Renal cortex interstitium (tissue), 15 donors: ENCODE measurements at places on chromosomes 12 and 14. TPM values are rescaled to one million over a fixed set of nuclear protein-coding genes. Genes with fewer than 3 reads are reported as not detected.

Gene OR6C2
- polyA plus RNA-seq: not detected

- no peak for DNase-seq
Observed at GRCh38 chr12:64756376-64756775, 2.8 kb downstream of the GNS start.

Gene TMPRSS12
- polyA plus RNA-seq: 0.09 TPM

DNA sequence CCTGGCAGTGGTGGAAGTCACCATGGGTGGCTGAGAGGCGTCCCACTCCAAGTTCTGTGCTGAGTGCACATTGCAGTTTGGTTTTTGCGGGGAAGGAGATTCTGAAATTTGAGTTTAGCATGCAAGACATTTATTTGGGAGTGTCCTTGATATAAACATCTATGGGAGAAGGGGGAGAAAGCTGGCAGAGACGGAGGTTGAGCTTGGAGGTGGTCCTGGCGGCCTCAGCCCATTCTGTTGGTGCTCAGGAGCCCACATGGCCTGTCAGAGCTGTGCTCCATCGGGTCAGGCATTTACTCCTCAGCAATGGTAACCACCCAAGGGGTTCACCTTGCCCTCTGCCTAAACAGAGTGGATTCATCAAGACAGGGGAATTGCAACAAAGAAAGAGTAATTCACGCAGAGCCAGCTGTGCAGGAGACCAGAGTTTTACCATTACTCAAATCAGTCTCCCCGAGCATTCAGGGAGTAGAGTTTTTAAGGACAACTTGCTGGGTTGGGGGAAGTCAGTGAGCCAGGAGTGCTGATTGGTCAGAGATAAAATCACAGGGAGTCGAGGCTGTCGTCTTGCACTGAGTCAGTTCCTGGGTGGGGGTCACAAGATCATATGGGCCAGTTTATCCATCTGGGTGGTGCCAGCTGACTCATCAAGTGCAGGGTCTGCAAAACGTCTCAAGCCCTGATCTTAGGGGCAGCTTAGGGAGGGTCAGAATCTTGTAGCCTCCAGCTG is 323.3 kb upstream of the TMEM132C start:
- DNase-seq: no peak

- no peak for DNase-seq
Observed at GRCh38 chr12:83432176-83432719, 745.5 kb downstream of the TMTC2 start.

Gene SLC8A3
- polyA plus RNA-seq: 0.53 TPM

DNA sequence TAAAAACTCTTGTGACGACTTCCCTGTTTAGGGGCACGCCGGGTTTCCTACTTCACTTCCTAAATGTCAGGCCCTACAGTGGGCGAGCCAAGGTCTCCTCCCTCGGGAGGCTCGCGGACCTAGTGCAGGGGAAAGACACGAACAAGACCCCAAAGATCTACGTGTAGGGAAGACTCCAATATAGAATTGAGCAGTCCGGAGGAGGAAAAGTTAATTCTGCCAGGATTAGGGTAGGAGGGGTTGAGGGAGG is 564 bp downstream of the ATXN3 start:
- peak; percentile 44 for DNase-seq

Gene G2E3
- polyA plus RNA-seq: 27.1 TPM

GRCh38 chr14:54669721-54670561 is 103.0 kb downstream of the SAMD4A start:
- no peak for DNase-seq

Gene MMP19
- 1.4 TPM for polyA plus RNA-seq

Gene PDE3A
- 24.9 TPM for polyA plus RNA-seq

Gene APOF
- 0.13 TPM for polyA plus RNA-seq

GRCh38 chr14:105476831-105477659 is 2.4 kb downstream of the CRIP2 start:
- DNase-seq: no peak

- DNase-seq: no peak
Observed at GRCh38 chr14:67245104-67245503, 3.9 kb downstream of the PALS1 start.
